Activated CD4-positive, alpha-beta T cell treated with anti-CD3 and anti-CD28 coated beads for 36 hours (primary cell): ENCODE measurements at places on chromosomes 11 and 22. TPM values are rescaled to one million over a fixed set of nuclear protein-coding genes. Genes with fewer than 3 reads are reported as not detected.

DNA sequence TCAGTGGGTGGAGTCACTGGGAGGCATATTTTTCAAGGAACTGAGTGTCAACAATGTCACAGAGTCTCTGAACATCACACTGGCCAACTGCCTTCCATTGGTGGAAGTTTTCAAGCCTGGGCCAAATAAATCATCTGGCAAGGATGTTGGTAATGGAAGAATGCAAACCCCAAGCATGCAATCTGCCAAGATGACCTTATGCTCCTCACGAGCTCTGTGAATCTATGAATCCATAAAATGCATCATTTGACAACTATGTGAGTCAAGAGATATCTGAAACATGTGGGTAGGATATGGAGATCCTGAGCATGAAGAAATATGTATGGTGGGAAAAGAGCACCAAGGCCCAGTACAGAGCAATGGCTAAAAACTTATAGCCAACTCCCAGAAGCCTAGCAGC lies 122.2 kb downstream of the PLEKHA7 start:
- peaks cover 9% of the 10 kb centered on the region for H3K36me3 ChIP-seq
- H3K4me1 ChIP-seq = peaks cover 8% of the 10 kb centered on the region
- H3K27ac ChIP-seq = no peak overlapping the region
- H3K27me3 ChIP-seq = no peaks in the 10 kb centered on the region

The TMEM135 gene
- 25.5 TPM for total RNA-seq

The SMTNL1 gene
- total RNA-seq = not detected

DNA sequence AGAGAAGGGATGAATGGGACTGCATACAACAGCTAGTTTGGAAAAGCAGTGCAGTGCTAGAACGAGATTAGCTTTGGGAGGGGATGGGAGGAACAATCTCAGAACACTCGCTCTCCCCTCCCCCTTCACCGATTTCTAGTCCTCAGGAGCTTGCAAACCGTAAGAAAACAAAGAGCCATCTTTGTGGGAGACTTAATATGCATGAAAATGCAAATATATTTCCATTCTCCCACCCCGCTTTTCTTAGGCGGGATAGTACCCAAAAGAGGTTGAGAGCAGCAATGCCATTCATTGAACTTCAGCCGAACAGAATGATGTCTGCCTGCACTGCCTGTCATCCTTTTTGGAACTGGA lies 1.1 kb downstream of the SPINDOC start:
- H3K27ac ChIP-seq = no peak overlapping the region
- DNase-seq = no peak
- H3K36me3 ChIP-seq = peaks cover 28% of the 10 kb centered on the region
- H3K27me3 ChIP-seq = no peaks in the 10 kb centered on the region
- peaks cover 21% of the 10 kb centered on the region for H3K4me1 ChIP-seq
- peak overlapping the region; percentile 77 for H3K4me3 ChIP-seq

The ALX4 gene
- total RNA-seq = not detected

The MFRP gene
- not detected for total RNA-seq
